ENCODE measurements at places on chromosomes 4 and X.

GRCh38 chr4:186887291-186887700, 163.6 kb upstream of the FAT1 start:
- DNase-seq: no peak

DNA sequence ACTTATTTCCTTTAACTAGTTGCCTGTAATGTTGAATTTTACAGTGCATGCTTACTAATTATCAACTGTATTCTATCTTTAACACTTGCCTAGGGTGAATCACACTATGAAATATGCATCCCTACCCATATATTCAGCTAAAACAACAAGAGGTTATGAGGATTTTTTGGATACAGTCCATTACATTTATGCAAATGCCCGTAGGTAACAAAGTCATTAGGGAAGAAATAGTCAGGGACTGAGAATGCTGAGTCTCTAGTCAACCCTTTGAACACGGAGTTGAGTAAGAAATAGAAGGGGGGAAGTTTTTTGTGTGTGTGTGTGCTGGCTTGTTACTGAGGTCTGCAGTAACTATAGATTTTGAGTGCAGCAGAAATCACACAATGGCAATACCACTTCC, 26.1 kb upstream of the CBLL2 start:
- DNase-seq: no peak

- DNase-seq: no peak
Observed at GRCh38 chr4:106708464-106708816, 327.7 kb downstream of the DKK2 start.

DNA sequence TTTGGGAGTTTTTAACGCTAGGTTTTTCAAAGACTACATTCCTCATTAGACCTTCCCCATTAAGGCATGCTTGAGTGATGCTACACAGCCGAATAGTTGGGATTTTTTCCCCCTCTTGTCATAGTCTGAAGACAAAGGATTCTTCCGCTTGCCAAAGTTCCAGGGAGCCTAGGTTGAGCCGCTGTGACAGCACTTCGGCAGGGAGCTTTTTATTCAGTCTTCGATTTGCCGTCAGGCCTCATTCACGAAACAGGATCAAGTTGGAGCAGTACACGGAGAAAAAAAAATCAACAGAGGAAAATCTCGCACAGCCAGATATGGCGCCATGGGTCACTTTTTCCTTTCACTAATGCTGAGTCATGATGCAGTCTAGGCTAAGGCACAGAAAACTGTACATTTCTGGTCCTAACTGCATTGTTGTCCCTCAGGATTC, 24.3 kb downstream of the SHROOM3 start:
- DNase-seq: no peak

GRCh38 chrX:110146521-110146920, 143.6 kb downstream of the TMEM164 start:
- DNase-seq: no peak

- DNase-seq: no peak
Observed at GRCh38 chrX:15929194-15929593, 74.6 kb upstream of the AP1S2 start.

DNA sequence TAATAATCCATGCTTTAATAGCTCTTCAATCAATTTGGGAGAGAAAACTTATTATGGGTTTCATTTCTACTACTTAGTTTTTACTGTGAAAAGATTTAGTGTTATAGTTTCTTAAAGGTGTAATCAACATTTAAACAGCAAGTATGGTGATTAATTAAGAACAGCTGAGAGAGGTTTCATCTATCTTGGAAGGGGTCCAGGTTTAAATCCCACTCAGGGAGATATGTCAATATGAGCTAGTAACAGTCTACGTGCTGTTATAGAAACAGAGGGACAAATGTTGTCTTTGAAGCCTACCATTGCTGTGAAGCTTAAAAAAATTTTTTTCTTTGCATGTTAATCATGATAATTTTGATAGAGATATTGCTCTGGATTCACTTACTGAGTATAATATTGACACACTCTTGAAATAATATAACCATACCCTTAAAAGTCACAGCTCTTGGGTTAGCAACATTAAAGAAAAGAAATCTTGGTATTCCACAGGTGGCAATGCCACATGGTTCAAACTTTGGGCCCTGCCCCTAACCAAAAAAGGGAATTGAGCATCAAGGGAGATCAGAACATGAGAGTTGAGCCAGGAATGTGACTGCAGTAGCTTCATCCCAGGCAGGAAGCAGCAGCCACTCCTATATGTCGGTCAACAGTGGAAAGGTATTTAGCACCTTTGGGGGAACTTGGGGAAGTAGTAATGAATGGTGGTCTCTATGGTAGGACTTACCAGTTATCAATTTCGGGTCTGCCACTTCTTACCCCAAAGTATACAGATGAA, 107.8 kb downstream of the ANK2 start:
- no peak for DNase-seq

GRCh38 chrX:36909676-36910030, 98.5 kb upstream of the FAM47C start:
- no peak for DNase-seq

- DNase-seq: no peak
Observed at GRCh38 chr4:106775636-106776035, 260.5 kb downstream of the DKK2 start.

- DNase-seq: no peak
Observed at GRCh38 chrX:45083314-45083713, 117.4 kb downstream of the DIPK2B start.

- DNase-seq: no peak
Observed at GRCh38 chr4:150211799-150212445, 133.7 kb downstream of the DCLK2 start.

DNA sequence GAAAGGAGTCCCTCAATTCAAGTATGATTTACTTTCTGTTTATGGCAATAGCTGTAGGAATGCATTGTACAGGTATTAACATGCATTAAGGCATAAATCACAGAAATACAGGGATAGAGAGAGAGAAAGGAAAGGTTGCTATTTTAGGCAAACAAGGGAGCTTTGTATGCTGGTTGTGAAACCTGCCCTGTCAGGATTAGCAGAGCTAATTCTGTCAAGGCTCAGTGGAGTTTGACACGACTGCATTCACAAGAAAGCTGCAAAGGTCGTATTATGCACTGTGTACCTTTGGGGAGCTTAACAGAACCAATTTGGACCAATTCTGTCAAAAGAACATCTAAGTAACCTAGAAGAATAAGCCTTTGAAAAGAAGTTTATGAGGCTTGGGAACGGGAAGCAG, 239.3 kb downstream of the GRIA2 start:
- no peak for DNase-seq

GRCh38 chrX:44915361-44915868, 42.4 kb downstream of the KDM6A start:
- DNase-seq: no peak

- DNase-seq: no peak
Observed at GRCh38 chr4:10466161-10466560, 8.9 kb upstream of the ZNF518B start.

DNA sequence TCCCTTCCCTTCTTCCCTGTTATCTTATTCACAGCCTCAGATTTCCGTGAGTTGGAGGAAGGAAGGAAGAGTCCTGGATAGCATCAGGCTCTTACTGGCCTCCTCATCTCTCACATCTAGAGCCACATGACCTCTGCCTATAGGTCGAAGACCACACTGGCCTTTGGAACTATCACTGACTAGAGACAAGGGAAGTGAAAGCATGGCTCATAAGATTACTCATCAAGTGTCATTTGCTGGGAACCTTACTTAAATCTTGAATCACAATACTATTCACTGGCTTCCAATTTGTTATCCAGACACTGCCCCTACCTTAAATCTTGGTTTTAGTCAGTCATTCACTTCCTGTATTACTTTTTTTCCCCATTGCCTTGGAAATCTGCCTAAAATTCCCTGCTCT, 61.6 kb upstream of the MTMR8 start:
- DNase-seq: no peak

DNA sequence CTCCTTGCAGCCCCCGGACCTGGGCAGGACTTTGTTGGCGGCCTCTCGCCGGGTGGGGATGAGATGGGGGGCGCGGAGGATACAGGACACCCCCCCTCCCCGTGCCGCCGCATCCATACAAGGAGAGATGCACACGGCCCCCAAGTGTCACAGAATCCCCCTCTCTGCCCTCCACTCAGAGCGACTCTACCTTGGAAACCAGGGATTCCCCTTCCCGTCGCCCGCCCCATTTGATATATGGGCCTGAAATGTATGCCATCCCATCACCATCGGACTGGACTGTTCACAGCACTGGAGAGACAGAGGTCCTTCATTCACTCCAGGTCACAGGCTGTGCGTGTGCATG, 426 bp downstream of the PORCN start:
- DNase-seq: no peak

- DNase-seq: no peak
Observed at GRCh38 chr4:95272797-95273196, 276.0 kb downstream of the UNC5C start.

DNA sequence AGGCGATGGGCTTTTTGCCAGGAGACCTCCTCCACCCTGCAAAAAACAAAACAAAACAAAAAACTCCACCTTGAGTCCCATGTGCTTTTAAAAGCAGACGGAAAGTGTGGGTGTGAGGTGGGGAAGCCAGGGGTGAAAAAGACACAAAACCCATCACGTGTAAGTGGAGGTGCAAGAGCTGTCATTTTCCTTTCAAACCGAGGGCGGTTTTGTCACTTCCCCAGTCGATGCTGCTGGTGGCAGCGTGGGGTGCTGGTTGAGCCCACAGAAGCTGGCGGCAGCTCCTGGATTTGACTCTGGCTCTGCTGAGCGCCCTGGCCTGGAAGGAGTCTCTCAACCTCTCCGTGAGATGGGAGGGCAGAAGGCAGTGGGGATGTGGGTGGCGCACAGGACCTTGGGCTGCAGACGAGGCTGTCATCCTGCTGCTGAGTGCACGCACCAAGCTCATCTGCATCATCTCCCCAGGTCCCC, 110.0 kb downstream of the PSAPL1 start:
- DNase-seq: no peak

GRCh38 chrX:2552621-2553201, 51.9 kb upstream of the DHRSX start:
- no peak for DNase-seq

- no peak for DNase-seq
Observed at GRCh38 chr4:42123071-42123644, 29.3 kb downstream of the BEND4 start.

GRCh38 chrX:80246271-80246670, 174.0 kb upstream of the TENT5D start:
- no peak for DNase-seq

GRCh38 chr4:132683957-132684356, 465.1 kb upstream of the PCDH10 start:
- no peak for DNase-seq

GRCh38 chr4:8706216-8707044, 113.9 kb downstream of the CPZ start:
- no peak for DNase-seq

DNA sequence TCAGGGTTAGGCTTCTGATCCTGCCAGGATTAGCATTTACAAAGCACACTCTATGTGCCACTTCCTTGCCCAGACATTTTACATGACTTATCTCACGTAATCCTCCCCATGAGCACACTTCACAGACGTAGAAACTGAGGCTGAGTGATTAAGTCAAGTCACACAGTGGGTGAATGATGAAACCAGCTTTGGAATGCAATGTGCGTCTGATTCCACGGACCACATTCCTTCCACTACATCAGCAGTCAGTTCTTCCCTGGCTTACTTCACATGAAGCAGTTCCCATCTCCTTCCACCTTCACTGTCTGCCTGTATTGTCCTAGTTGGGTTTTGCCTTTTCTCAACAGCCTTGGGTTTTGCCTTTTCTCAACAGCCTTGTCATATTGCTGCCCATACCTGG, 134.3 kb upstream of the PPARGC1A start:
- DNase-seq: no peak

GRCh38 chr4:155612074-155612473, 54.6 kb upstream of the GUCY1A1 start:
- no peak for DNase-seq

DNA sequence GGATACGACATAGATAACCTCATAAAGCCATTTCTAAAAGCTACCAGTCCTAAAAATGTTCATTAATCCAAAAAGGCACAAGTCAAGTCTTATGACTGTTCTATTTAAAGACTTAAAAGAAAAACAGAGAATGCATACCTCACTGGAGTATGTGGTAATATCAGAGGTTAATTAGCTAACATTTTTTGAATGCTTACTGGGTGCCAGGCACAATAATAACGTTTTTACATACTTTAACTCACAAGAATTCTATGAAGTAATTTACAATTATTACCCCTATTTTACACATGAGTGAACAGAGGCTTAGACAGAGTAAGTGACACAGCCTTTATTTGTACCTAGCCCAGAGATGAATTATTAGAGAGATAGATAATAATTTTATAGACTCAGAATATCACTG, 207.5 kb downstream of the PDGFC start:
- no peak for DNase-seq

- DNase-seq: no peak
Observed at GRCh38 chr4:89563431-89563830, 255.8 kb upstream of the GPRIN3 start.

DNA sequence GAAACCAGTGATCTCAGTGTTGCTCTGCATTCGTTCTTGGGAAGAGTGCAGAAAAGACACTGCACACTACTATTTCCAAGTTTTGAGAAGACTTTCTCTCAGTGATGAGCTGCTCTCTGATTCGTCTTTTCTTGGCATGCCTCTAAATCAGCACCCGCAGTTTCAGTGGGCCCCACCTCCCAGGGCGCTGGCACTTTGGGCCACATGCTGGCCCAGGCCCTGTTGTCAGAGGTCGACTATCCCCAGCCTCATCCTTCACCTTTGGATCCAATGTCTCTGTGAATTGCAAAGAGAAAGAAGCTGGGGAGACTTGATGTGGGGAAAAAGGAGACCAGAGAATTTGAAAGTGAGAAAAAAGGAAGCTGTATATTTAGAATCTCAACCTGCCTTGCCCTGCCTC, 644.1 kb upstream of the PITX2 start:
- DNase-seq: no peak

- peak; percentile 61 for DNase-seq
Observed at GRCh38 chrX:74291964-74292807, 11.8 kb upstream of the ZCCHC13 start.

DNA sequence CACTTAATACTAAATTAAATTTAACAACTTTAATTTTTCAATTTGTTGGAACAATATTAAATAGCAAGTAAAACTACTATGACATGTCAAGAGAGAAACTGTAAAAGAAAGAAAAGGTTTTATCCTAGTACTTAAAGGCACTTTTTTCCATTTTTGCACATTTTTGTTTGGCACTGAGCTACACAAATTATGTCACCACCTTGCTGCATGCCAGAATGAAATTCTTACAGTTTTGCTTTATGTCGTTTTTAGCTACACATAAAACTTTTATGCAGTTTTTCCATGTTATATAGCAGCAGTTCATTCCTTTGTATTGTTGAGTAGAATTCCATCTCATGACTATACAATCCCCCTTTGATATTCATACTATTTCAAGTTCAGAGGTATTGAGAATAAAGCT, 99.1 kb upstream of the RXFP1 start:
- no peak for DNase-seq

DNA sequence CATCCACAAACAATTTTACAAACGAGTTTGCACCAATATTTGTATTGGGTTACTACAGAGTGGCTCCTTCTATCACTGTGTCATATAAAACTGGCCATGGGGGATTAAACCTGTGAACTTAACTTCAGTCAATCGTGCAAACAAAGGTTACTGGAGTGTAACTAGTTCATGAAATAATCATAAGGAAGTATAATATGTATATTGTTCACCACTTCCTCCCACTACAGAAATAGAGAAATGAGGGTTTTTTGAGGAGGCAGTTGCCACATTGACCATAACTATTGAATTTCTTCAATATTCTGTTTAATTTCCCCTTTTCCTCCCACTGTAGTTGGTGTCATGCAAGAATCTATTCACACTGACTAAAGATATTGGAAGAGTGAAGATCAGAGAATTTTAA, at the start of gene GPR82:
Gene GPR82, plus strand, starts transcription at position 356 of the 400 bp plus-strand sequence. CDS start 2,846 bp downstream, outside the sequence.
- DNase-seq: no peak

GRCh38 chrX:17692709-17693346, 44.5 kb upstream of the SCML1 start:
- no peak for DNase-seq

All from stimulated activated CD4-positive, alpha-beta T cell treated with anti-CD3 and anti-CD28 coated beads, TNF-alpha, amount 100 ng/mL, for 1 hour (primary cell).